ENCODE measurements at places on chromosomes 6 and 20.
A peak's percentile ranks its signal among the peaks of the same experiment; 100 is the strongest.

DNA sequence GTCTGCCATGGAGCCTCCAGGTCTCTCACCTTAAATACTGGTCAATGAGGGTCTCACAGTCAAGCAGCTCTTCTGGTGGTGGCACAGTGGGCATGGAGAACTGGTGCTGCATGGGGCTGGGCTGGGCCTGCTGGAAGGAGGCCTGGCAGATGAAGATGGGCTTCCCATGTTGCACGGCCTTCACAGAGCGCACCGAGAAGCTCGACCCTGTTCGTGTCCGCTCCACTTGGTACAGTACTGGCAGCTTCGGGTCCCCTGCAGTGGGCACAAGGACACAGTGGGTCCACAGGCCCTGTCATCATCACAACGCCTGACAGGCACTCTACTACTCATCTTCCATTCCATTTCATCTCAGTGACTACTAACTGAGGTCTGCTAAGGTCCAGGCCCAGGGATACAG lies 8.8 kb downstream of the ACOT8 start:
- DNase-seq = no peak

- peak; percentile 75 for DNase-seq
Measured at GRCh38 chr20:43238833-43239232, 49.1 kb upstream of the PTPRT start.

DNA sequence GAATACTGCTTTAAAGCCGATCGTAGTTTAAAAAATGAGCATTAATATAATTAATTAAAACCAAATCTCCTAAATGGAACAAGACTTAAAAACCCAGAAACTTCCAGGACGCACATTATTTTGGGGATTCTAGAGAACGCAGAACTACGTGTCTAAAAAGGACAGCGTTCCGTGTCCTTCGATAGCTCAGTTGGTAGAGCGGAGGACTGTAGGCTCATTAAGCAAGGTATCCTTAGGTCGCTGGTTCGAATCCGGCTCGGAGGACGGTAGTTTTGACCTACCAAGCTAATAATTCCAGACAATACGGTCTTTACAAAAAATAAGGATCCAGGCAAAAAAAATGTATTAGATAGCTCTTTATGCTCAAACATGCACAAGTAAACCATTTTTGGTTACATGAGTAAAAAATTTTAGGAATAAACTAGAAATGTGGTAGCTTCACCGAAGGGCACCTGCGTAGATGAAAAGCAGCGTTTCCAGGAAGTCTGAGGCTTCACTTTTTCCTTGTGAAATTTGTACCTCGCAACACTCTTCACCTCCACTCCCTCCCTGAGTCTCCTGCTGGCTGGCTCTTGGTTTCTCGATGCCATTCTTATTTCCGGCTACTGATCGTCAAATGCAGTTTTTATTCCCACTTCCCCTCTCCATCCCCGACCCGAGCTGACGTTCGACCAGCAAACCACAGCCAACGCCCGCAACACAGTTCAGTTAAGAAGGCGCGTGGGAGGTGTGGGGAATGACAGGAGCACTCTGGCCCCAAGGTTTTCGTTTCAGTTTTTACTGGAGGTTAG lies 19.6 kb upstream of the ABT1 start:
- DNase-seq = peak; percentile 63

DNA sequence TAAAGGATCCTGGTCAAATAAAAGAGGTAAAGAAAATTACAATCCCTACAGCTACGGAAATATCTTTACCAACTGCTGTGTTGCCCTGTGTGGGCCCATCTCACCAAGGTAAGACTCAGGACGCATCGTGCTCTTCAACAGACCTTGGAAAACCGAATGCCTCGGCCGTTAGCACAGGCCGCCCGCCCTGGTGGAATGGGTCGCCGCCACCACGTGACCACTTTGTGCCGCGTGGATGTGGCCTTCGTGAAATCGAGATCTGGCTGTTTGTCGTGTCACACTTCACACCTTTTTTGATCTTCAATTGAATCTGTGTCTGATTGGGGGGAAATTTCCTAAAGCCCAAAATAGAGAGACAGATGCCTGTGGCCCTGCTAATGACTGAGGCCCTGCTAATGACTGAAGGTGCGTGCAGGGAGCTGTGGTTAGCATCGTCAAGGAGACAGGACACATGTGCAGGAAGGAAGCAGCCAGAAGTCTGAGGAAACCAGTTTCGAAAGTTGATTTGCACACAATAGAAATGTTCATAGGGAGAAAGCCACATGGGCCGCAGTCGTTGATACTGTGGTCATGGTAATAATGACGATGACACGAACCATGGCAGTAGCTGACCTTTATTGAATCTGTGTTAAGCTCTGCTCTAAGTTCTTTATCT lies 175.7 kb upstream of the SNX9 start:
- DNase-seq = no peak

DNA sequence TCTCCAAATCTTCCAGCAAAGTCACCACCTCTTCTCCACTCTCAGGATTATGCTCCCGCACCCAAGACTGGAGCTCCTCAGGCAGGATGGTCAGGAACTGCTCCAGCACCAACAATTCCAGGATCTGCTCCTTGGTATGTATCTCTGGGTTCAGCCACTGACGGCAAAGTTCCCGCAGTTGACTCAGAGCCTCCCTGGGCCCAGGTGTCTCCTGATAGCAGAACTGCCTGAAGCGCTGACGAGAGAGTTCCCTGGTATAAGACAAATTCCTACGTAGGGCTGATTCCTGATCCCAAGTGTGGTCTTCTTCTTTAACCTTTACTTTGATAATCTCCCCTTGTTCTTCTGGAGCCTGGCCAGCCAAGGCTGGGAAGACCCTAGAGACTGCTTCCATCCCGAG lies 60.6 kb downstream of the GPX5 start:
- no peak for DNase-seq

- no peak for DNase-seq
Measured at GRCh38 chr20:4924032-4924431, 77.3 kb downstream of the SLC23A2 start.

DNA sequence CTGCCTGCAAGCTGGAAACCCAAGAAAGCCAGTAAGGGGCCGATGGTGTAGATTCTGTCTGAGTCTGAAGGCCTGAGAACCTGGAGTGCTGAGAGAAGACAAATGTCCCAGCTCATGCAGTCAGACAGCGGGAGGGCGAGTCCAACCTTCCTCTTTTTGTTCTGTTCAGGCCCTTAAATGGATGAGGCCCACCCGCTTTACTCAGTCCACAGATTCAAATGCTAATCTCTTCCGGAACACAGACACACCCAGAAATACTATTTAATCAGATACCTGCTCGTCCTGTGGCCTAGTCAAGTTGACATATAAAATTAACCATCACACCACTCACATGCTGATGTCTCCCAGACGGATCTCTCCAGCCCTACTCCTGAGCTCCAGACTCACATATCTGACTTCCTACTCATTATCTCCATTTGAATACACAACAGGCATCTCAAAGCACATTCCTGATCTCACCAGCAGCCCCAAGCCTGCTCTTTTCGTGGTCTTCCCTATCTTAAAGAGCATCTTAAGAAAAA lies 26.7 kb upstream of the SRC start:
- DNase-seq = no peak
